ENCODE measurements at places on chromosomes 11 and 22. TPM values are rescaled to one million over a fixed set of nuclear protein-coding genes. Genes with fewer than 3 reads are reported as not detected.

The VWA5A gene
- 14.5 TPM for total RNA-seq

The SYT7 gene
- 1.7 TPM for total RNA-seq

The OR52E5 gene
- not detected for total RNA-seq

The CCDC15 gene
- 8.0 TPM for total RNA-seq

The AQP11 gene
- total RNA-seq: under 0.01 TPM

The OR52I2 gene
- total RNA-seq: not detected

The MMP27 gene
- total RNA-seq: not detected

The RAB36 gene
- total RNA-seq: 8.9 TPM

The CTSW gene
- total RNA-seq: 0.71 TPM

The LRRC56 gene
- total RNA-seq: 1.4 TPM

The TXN2 gene
- 142 TPM for total RNA-seq

The KCNQ1OT1 gene
- total RNA-seq: 0.29 TPM

The KCNQ1 gene
- total RNA-seq: not detected

The MMP10 gene
- not detected for total RNA-seq

The TNNT3 gene
- not detected for total RNA-seq

The TSSK2 gene
- not detected for total RNA-seq

The OR56A3 gene
- not detected for total RNA-seq

The CCDC73 gene
- total RNA-seq: not detected

The APOA1 gene
- total RNA-seq: not detected

The KAT5 gene
- 27.1 TPM for total RNA-seq

The POU2AF2 gene
- total RNA-seq: not detected

The OR51B4 gene
- not detected for total RNA-seq

The MRPL16 gene
- 70.6 TPM for total RNA-seq

The RFPL3 gene
- total RNA-seq: not detected

The MLC1 gene
- total RNA-seq: not detected

The MOGAT2 gene
- not detected for total RNA-seq

The SIRT3 gene
- total RNA-seq: 13.8 TPM

The DEFB131B gene
- not detected for total RNA-seq

The DDIAS gene
- total RNA-seq: 3.5 TPM

The GGT1 gene
- total RNA-seq: 10.1 TPM

The STK33 gene
- 5.3 TPM for total RNA-seq

The CCDC85B gene
- total RNA-seq: 142 TPM

The PATE2 gene
- total RNA-seq: not detected

The ATXN10 gene
- total RNA-seq: 114 TPM

The ANO1 gene
- not detected for total RNA-seq

The CYP2D6 gene
- not detected for total RNA-seq

The HEPACAM gene
- 0.29 TPM for total RNA-seq

The C11orf16 gene
- total RNA-seq: not detected

The OR51B5 gene
- total RNA-seq: not detected

The PHLDA2 gene
- 64.9 TPM for total RNA-seq

The OR5B21 gene
- not detected for total RNA-seq

The B4GALNT4 gene
- total RNA-seq: 1.2 TPM

The GRAMD1B gene
- total RNA-seq: 9.9 TPM

The LAYN gene
- 55.8 TPM for total RNA-seq

The FOLR1 gene
- total RNA-seq: not detected

The SCGB1A1 gene
- total RNA-seq: not detected

The GDPD4 gene
- not detected for total RNA-seq

The C11orf91 gene
- not detected for total RNA-seq

The IGLL1 gene
- not detected for total RNA-seq

The DAGLA gene
- 5.5 TPM for total RNA-seq

The LRRC32 gene
- total RNA-seq: 6.9 TPM

The C1QTNF4 gene
- total RNA-seq: 2.6 TPM

The C11orf42 gene
- not detected for total RNA-seq

Data from myometrial cell (primary cell).